Stimulated activated CD8-positive, alpha-beta memory T cell treated with anti-CD3 and anti-CD28 coated beads, Interleukin-4, amount 100 ng/mL, for 1 hour (primary cell): ENCODE measurements at places on chromosomes 11 and 22.

DNA sequence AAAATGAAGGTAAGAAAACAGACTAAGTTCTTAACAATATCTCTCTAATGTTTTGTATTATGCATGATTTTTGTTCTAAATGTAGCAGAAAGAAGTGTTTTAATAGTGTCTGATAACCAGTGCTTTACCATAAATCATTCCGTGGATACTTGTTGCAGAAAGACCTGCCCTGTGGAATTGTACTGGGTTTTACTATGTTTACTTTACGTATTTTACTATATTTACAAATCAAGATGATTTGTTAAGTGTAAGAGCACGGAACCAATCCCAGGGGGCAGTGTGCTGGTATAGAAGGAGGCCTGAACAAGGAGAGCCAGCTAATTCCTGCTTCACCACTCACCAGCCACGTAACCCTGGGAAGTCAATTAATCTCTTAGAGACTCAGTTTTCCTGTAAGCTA, 1.4 kb downstream of the HTR3B start:
- no peak for DNase-seq

GRCh38 chr22:36933629-36934417, 20.4 kb downstream of the CSF2RB start:
- DNase-seq, result no peak

- no peak for DNase-seq
Observed at GRCh38 chr22:40202225-40202944, 24.7 kb downstream of the TNRC6B start.

DNA sequence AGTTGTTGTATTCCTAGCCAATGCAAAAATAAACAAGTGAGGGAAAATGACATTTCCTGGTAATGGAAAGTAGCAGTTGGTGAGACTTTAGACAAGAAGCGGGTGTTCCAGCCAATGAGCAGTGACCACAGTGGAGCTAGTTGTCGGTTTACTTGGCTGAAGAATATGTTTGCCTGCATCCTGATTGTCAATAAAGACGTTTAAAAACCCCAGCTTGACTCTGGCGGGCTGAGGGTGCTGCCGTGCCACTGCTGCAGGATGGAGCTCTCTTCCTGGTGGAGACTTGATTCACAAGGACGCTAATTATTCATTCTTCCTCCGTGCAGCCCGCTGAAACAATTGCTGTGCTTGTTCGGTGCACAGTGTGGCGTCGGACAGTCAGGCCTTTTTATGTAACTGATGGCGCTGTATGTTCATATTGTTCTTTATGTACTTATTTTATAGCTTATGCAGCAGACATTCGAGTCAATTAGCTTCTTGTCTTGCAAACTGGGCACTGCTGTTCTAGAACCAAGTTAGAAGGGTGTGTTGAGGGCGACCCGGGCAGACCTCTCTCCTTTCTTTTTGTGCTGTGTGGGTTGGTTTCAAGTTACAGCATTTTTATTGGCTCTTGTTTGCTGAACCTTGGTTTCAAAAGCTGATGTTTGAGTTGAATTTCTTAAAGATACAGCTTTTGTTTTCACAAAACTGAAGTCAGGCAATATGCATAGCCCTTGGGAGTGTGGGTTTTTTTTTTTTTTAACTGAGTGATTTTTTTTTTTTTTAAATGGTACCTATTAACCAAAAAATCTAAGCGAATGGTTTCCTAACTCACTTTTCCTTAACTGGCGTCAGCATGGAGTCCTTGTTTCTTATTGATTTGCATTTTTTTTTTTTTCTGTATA, 153.9 kb downstream of the TEAD1 start:
- no peak for DNase-seq

DNA sequence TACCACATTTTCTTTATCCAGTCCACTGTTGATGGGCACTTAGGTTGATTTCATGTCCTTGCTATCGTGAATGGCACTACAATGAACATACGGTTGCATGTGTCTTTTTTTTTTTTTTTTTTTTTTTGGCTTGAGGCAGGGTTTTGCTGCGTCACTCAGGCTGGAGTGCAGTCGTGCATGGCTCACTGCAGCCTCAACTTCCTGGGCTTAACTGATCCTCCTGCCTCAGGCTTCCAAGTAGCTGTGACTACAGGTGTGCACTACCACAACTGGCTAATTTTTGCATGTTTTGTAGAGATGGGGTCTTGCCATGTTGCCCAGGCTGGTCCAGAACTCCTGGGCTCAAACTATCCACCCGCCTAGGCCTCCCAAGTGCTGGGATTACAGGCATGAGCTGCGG, 1.5 kb upstream of the CCDC90B start:
- DNase-seq, result no peak

DNA sequence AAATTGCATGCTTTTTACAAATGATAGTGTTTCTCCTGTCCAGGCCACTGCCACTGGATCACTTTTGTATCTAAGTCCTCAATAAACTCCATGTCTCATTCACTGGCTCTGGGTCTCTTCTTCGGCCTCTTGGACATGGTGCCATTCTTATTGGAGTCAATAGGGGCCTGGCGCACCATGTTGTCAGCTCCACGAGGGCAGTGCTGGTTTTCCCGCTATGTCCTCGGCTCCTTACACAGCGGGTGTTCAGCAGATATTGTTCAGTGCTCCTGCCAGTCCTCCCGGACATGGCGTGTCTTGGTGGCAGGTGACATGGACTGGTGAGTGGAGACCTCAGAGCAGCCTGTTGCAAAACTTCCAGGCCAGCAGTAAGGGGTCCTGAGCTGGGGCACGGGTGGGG, 3.6 kb upstream of the FAM118A start:
- DNase-seq, result no peak

DNA sequence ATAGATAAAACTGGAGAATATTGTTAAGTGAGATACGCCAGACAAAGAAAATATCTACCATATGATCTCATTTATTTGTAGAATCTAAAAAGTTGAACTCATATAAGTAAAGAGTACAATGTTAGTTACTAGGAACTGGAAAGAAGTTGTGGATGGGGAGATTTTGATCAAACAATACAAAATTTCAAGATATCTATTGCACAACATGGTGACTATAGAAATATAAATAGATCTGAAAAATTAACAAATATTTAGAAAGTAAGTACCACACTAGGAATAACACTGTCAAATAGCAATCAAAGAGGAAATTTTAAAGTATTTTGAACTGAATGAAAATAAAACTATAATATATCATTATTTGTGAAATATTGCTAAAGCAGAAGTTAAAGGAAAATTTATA, 437.2 kb downstream of the AASDHPPT start:
- no peak for DNase-seq

- DNase-seq, result no peak
Observed at GRCh38 chr11:125443767-125444311, 52.2 kb downstream of the FEZ1 start.

DNA sequence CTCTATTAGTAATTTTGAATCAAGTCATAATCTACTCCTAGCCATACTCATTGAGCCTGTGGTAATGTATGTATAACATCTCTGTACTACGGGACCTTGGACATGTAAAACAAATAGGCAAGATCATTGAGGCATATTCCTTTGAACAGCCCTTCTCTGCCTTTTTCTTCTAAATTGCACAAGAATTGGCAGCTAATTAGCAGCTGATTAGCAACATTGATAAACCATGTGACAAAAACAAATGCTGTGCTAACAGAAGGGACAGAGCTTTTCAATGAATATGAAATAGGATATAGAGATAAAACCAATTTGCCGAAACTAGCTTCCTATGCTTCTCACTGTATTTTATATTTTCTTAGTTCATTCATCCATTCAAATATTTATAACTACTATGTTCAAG, 1474.2 kb downstream of the FAM181B start:
- DNase-seq, result no peak

- DNase-seq, result no peak
Observed at GRCh38 chr11:129700701-129701100, 114.9 kb upstream of the TMEM45B start.

- no peak for DNase-seq
Observed at GRCh38 chr11:75273411-75274391, 33.1 kb downstream of the TPBGL start.

- DNase-seq, result no peak
Observed at GRCh38 chr11:65501186-65501471, 2.3 kb downstream of the MALAT1 start.

GRCh38 chr22:18987765-18988164, 51.7 kb upstream of the PRODH start:
- no peak for DNase-seq

DNA sequence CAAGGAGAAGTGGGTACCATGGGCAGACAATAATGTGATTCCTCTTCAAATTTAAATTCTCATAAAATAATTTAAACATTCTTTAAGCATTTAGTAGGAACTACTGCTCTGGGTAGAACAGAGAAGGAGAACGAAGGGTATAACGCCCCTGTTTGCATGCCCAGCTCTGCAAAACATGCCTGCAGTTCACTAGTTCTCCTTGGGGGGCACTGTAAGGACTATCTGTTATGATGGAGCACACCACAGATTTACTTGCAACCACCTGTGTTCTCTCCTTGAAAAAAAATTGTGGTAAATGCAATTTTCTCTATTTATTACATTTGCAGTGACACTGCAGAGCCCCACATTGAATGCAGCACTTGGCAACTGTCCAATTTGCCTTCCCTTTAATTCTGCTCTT, 100.3 kb downstream of the GUCY1A2 start:
- DNase-seq, result no peak

GRCh38 chr11:37804666-37805065, 1206.6 kb upstream of the RAG2 start:
- no peak for DNase-seq

DNA sequence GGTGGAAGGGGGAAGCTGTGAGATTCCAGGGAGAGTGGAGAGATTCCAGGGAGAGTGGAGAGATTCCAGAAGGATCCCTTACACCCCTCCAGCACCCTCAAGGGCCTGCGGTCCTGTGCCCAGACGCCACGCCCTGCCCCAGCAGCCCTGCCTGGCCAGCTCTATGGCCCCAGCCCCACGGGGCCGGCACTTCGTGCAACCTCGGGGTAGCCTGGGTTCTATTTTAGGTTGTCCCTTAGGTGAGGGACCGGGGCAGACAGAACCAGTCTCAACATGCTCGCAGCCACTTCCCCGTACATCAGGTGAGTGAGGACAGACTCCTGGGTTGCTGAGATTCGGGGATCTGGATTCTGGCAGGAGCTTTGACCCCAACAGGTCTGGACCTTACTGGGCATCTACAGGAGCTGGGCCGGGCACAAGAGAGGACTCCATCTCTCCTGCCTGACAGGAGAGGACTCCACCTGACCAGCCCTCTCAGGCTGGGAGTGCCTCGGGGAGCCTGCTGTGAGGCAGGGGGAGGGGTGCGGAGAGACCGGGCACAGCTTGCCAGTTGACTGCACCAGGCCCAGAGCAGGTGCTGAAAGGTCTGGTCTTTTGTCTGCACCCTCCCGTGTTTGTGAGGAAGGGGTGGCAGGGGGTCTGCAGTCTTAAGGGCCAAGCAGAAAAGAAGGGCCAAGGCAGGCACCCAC, 8.5 kb upstream of the ADORA2A start:
- DNase-seq, result no peak

DNA sequence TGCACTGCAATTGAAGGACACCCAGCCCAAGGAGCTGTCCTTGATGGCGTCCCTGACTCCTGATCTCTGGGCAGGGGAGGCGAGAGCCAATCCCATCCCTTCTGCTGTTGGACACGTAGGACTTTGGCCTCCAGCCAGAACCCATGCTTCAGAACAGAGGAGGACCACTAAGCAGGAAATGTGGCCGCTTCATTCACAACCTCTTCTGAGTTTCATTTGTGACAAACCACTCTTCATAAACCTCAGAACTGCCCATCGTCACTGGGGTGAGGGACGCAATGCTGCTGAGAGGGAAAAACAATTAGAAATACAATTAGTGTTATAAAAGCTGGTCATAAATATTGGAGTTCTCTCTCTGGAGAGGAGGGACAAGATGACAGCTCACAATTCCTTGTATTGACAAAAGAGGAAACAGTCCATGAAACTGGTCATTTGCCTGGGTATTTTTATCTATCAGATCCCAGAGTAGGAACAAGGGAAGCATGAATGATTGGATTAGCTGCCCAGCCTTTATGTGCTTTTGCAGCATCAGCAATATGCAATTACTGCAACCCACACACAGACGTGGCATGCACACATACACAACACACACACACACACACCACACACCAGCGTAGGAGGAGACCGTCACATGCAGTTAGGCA, 216.5 kb upstream of the CADM1 start:
- no peak for DNase-seq

- DNase-seq, result no peak
Observed at GRCh38 chr22:39152024-39152510, 413 bp downstream of the CBX7 start.

DNA sequence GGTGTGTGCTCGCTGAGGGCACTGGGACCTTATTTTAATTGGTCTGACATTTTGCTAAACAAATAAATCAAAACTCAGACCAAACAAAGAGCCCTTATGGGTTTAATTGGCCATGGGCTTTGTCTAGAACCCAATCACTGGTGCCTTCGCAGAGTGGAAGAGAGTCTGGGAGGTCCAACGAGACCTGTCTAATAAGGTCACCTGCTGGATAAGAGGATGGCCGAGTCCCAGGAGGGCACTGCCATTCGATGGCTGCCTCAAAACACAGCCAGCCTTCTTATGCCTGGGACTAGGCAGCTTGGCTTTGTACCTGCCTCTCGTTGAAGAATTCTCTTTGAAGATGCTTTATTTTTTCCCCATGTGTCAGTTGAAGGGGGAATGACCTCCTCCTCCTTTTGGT, 171.1 kb downstream of the CEP164 start:
- no peak for DNase-seq

DNA sequence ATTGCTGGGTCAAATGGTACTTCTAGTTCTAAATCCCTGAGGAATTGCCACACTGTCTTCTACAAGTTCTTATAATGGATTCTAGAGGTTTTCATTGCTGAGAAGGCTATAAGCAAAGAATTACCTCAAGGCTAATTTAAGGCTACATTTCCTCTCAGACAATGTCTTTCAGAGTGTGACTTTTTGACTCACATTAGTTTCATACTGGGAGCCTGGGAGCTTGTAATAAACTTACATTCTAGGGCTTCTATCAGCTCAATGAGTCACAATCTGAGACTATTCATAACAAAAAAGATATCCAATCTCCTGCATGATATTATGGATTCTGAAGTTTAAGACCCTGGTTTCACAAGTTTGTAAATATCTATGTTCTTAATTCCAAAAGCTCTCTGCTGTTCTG, 408.7 kb downstream of the LRRC4C start:
- no peak for DNase-seq

DNA sequence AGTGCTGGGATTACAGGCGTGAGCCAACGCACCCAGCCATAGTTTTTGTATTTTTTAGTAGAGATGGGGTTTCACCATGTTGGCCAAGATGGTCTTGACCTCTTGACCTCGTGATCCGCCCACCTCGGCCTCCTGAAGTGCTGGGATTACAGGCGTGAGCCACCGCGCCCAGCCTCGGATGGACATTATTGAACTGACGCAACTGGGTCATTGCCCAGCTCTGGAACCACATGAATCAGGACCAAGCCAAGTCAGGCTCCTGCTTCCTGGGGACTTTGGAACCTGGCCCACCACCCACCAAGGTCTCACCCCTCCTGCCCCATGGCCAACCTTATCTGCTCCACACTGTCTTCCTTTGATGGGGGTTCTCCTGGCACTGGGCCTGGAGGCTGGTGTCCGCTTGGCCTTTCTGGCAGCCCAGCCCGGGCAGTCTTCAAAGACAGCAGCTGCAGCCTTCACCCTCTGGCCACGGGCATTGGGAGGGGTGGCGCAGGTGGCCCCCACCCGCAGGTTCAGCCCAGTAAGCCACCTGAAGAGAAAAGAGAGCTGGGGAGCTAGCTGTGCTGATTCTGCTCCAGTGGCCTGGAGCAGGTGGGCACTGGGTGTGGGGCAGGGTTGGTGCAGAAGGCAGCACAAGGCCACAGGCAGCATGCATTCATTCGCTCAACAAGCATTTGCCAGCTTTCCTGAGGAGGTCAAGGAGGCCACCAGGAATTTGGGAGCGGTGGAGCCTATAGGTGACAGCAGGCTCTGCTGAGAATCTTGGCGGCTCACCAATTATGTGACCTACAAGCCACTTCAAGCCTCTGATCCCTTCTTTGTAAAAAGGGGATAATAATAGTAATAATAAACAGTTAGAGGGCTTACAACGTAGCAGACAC, 5.7 kb downstream of the CHADL start:
- no peak for DNase-seq
